Adrenal gland (tissue), 19 donors: ENCODE measurements at places on chromosomes 12 and 14. TPM values are rescaled to one million over a fixed set of nuclear protein-coding genes. Genes with fewer than 3 reads are reported as not detected.

DNA sequence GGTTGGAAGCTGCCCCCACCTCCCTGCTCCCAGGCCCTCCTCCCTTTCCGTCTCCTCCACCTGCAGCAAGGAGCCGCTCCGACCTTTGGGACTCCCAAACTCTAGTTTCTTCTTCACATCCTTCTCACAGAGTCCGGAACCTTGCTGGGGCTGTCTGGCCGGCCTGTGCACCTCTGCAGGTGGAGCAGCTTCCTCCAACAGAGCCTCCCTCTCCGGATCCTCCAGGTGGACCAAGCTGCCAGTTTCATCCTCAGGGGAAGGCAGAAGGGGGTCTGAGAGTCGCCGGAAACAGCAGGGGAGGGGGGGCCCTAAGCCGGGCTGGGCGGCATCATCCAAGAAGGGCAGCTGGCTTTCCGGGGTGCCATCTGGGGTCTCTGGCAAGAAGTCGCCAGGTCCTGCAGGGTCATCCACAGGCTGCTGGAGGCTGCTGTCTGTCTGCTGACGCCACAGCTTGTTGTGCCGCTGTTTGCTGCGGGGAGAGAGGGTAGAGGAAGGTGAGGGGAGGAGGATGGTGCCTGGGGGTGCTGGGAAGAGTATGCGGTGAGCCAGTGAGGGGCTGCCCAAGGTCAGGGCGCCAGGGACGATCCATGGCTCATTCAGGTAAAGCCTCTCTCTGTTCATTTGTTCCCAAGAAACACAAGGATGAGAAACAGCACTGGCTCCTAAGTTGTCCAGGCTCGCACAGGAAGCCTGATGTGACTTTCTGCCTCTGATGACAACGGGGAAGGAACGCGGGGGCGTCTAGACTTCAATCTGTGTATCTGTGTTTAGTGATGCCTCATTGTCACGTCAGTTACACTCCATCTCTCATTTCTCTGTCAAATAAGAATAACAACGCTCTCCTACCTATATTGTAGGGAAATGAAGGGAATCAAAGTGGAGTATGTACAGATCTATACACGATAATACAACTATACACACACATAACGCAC, 61.3 kb upstream of the CORO1C start:
- DNase-seq = no peak

DNA sequence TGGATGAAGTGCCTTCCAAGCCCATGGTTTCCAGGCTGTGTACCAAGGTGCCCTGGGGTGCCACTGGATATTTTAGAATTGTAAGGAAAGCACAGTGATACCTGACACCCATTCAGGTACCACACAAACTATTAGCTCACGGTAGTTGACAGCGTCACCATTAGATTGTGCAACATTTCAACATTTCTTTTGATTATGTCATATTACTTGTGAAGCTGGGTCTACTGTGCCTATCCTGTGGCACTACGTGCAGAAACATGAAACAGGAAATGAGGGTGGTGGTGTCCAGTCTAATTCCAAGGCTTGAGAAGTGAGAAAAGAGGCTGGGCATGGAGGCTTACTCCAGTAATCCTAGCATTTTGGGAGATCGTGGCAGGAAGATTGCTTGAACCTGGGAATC, 75.5 kb upstream of the CPM start:
- no peak for DNase-seq

DNA sequence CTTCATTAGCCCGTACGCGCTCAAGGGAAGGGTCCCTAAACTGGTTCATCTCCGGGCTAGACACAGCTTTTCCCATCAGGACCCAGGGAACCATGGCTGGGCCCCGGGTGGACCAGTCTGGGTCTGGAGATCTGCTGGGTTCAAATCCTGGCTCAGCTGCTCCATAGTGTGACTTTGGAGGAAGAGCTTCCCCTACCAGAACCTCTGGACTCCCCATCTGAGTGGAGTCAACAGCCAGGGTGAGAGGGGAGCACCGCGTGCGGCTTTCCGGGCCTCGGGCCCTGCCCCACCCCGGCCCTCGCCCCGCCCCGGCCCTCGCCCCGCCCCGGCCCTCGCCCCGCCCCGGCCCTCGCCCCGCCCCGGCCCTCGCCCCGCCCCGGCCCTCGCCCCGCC, 41.2 kb downstream of the BEGAIN start:
- DNase-seq = no peak

DNA sequence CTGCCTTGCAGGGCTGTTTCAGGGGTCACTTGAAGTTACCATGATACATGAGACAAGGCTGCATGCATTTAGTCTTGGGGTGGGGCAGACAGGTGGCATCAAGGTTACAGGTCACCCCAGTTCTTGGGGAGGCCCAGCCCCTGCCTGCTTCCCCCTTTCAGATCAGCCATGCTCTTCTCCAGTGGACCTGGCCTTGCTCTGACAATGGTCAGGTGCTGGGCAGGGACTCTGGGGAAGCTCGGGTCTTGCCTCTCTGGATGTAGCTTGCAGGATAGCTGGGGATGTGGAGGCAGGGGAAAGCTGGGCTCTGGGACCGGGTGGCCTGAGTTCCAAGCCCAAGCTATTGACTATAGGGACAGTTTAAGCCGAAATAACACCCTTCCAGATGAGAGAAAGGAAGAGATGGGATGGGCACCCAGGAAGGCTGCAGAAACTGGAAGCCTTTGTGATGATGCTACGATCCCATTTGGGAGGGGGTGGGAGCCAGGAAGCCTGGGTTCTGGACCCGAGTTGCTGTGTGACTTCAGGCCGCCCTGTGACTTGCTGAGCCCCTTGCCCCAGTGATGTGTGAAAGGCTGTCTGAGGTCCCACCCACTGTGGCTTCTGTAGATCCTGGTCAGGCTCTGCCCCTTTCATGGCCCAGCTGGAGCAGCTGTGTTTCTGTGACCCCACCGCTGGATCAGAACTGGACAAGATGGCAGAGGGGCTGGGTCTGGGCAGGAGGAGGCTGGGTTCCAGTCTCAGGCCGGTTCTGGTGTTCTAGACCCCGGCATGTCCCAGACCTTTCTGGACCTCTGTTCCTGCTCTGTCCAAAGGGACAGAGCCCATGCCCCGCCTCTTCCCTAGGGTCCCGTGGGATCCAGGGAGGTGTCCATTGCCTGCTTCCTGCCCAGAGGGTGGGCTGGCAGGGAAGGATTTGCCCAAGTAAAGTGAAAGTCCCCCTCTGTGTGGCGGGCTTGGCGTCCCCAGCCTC, 2.1 kb downstream of the TNFAIP2 start:
- no peak for DNase-seq

The USP30 gene
- 21.0 TPM for total RNA-seq

DNA sequence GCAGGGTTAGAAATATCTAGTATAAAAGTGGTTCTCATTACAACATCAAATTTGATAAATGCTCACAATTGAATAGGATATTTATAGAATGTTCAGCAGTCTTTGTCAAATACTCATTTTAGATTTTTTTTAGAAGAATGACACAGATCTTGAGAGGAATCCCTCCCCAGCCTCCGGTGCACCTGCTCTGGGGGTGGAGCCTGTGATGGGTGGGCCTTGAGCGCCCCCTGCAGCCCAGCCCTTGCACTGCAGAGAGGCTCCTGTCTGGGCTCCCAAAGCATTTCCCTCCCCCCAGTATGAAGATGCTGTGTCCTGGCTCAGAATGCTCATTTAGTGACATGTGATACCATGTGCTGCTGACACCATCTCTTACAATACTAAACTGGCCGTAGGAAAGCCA, 792.3 kb downstream of the TMEM121 start:
- DNase-seq = peak; percentile 6

The WNT1 gene
- not detected for total RNA-seq
